ENCODE measurements at places on chromosomes 13 and 19.

DNA sequence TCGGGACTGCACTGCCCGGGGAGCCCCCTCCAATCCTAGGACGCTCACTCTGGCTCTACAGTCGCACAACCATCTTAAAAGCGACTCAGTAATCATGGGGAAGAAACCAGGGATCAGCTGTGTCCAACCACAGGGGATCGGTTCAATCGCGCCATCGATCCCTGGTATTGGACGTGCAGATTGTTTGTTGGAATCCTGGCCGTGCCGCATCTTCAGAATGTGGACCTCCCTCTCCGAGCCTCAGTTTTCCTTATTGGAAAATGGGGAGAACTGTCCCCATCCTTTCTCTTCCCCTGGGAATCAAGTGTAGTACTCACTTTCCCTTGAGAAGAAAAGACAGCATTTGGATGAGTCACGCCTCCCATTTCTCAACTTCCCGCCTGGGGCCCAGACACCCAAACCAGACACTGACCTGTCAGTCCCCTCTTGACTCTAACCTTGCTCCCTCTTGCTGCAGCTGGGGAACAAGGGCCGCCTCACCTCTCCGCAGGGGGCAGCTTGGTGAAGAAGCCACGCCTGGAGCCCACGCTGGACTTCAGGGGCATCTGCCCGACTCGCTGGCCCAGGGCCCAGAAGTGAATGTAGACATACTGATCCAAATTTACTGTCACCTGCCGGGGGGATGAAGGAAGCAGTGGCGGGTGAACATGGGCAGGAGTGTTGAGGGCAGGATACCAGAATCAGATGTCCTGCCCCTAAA lies 17.6 kb downstream of the EMP3 start:
- DNase-seq, result no peak

DNA sequence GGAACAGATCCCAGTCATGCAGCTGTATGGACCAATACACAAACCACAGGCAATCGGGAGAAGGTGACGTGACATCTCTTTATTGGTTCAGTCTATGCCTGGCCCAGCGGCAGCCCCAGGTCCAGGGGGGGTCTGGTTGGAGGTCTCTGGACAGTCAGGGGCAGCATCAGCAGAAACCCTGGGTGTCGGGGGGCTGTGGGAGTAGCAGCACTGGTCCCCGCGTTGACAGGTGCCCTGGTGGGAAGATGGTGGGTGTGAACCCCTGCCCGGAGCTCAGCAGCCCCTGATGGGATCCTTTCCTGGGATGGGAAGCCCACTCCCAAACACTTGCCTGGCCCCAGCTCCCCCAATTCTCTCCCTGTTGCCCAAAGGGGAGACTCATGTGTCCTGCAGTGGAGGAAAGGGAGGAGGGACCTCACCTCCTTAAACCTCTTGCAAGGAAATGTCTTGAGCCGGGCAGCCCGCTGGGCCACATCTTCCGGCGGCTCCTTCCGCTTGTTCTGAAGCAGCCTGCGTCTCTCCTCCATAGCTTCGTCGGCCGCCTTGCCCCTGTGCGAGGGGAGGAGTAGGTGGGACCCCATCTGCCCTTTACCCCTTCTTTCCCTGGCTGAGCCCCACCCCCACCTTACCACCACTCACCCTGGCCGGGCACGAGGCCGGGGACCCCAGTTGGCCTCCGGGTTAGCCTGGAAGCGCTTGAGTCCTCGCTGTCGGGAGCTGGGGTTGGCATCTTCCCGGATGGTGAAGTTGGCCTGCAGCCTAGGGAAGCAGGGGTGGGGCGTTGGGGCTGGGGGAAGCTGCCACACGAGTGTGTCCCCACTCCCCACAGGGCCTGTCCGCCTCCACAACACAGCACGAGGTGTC lies 2.4 kb upstream of the LYL1 start:
- no peak for DNase-seq

DNA sequence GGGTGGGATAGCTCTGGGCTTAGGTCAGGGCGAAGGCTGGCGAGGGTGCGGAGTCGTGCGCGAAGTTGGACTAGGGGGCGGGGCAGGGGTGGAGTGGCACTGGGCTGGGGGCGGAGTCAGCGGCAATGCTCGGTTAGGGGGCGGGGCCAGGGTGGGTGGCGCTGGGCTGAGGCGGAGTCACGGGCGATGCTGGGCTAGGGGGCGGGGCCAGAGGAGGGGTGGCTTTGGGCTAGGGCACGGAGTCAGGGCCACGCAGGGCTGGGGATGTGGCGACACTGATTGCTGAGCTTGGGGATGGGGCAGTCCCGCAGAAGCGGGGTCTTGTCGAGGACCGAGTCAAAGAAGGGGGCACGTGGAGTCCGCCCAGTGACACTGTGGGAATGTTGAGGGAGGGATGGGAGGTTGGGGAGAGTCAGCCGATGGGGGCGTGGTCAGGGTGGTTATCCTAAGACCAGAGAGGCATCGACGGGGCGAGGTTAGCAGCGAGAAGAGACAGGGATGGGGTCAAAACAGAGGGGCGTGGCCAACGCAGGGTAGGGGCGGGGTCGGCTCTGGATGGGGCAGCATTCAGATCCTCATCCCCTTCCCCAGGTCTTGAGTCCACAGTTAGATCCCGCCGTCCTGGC lies 8.7 kb downstream of the HOMER3 start:
- DNase-seq, result no peak

- no peak for DNase-seq
Observed at GRCh38 chr19:21335721-21336120, 6.5 kb upstream of the ZNF708 start.

- no peak for DNase-seq
Observed at GRCh38 chr13:37475966-37476365, 122.6 kb downstream of the POSTN start.

DNA sequence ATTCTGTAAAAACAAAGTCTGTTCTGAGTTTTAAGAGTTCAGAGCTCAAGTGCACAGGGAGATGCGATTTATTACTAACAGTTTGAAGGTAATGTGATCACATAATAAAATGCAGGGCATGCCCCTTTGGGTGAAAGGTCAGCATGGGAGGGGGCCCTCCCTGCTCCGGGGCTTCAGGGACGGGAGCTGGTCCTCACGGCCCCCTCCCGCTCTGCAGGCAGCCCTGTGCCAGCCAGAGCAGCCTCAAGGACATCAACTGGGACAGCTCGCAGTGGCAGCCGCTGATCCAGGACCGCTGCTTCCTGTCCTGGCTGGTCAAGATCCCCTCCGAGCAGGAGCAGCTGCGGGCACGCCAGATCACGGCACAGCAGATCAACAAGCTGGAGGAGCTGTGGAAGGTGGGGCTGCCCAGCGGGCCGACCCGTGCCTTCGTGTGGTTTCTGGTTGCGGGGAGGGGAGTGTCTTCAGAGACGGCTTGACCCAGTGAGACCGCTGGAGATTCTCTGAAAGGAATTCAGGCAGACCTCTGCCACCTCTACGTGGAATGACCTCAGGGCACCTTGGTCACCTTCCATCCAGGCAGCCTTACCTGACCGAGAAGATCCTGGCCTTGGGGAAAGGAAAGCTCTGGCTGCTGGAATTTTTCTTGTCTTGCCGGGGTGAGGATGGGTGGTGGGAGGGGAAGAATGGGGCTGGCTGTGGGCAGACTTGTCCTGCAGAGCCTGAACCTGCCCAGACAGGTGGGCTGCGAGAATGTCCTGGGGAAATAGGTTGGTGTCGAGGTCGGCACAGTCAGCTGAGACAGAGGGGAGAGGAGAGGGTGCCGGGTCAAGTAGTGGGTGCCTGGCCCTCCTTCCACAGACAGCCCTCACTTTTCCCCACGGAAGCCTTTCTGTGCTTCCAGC lies 19.0 kb downstream of the UPF1 start:
- no peak for DNase-seq

DNA sequence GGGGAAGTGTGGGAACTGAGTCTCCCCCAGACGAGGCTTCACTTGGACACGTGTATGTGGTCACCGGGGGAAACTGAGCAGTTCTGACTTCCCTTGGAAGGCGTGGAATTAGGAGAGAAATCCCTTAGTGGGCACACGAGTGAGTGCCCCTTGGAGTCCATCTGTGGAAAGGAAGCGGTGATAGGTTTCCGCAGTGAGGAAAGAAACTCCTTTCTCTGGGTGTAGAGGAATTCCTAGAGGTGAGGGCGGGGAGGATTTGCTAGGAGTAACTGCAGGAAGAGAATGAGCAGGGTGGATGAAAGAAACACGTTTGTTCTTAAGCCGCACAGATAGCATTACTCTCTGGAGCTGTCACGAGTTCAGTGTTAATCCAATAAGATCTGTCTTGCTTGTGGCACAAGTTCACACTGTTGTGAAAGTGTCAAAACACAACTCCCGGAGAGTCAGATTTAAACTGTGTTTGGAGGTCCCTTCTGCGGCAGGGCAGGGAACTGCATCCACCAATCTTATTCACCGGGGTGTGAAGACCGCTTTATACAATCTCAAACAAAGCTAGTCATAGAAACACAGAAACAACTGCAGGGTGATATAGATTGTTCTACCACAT lies 1.2 kb downstream of the KL start:
- peak; percentile 3 for DNase-seq

Measured in DMS79 treated with DMSO at 0.1 percent for 48 hours (cell line).